Posterior vena cava (tissue), 2 donors: ENCODE measurements at places on chromosomes 3 and 15. TPM values are rescaled to one million over a fixed set of nuclear protein-coding genes. Genes with fewer than 3 reads are reported as not detected.

Gene DCLK3
- 0.24 TPM for total RNA-seq

Gene SYNM
- total RNA-seq: 447 TPM

Gene SEMA3F
- 27.8 TPM for total RNA-seq

Gene RPP14
- total RNA-seq: 11.6 TPM

Gene ROPN1
- total RNA-seq: not detected

Gene DNAH12
- 0.19 TPM for total RNA-seq

Gene NR2E3
- 0.19 TPM for total RNA-seq

Gene NECTIN3
- total RNA-seq: 21.8 TPM

Gene DLEC1
- total RNA-seq: 0.51 TPM

Gene PLA2G4D
- total RNA-seq: not detected

Gene QTRT2
- 16.4 TPM for total RNA-seq

Gene PRRT3
- 2.7 TPM for total RNA-seq

Gene IRAK2
- total RNA-seq: 4.2 TPM

Gene NXPE3
- 21.0 TPM for total RNA-seq

Gene B3GALNT1
- 12.7 TPM for total RNA-seq

Gene RHOV
- total RNA-seq: not detected

Gene CHL1
- 7.8 TPM for total RNA-seq

Gene GTF2E1
- 16.7 TPM for total RNA-seq

Gene LYZL4
- not detected for total RNA-seq

Gene POTEB2
- not detected for total RNA-seq

Gene GABRR3
- not detected for total RNA-seq

Gene CMTM7
- 10.7 TPM for total RNA-seq

Gene SPRED1
- 35.1 TPM for total RNA-seq

Gene NEK11
- total RNA-seq: 5.7 TPM

Gene ZNF280D
- total RNA-seq: 60.9 TPM

Gene SLC15A2
- 2.1 TPM for total RNA-seq

Gene SAMMSON
- total RNA-seq: 0.28 TPM

Gene GNAI2
- total RNA-seq: 261 TPM

Gene CYP1A2
- total RNA-seq: not detected

Gene SCAMP5
- total RNA-seq: 2.9 TPM

Gene SLC12A1
- total RNA-seq: not detected

Gene CHRFAM7A
- 8.3 TPM for total RNA-seq

Gene GOLGB1
- 64.2 TPM for total RNA-seq

Gene HCLS1
- 72.0 TPM for total RNA-seq

Gene STRA6
- total RNA-seq: not detected

Gene ATOSA
- total RNA-seq: 36.1 TPM

Gene CACNA2D3
- total RNA-seq: 2.0 TPM

Gene CYP1A1
- total RNA-seq: not detected

Gene GOLGA6L4
- total RNA-seq: 5.0 TPM

Gene TMC3
- not detected for total RNA-seq

Gene PP2D1
- total RNA-seq: not detected

Gene OXSR1
- total RNA-seq: 52.3 TPM

Gene CSTA
- total RNA-seq: 9.7 TPM

Gene MESP2
- 0.32 TPM for total RNA-seq

Gene GYG1
- total RNA-seq: 70.5 TPM

Gene SNRPN
- total RNA-seq: 41.7 TPM
